A549 treated with ZK216348 at 1 μM for 4 hours (cell line): ENCODE measurements at places on chromosomes 4 and X. TPM values are rescaled to one million over a fixed set of nuclear protein-coding genes. Genes with fewer than 3 reads are reported as not detected.

Gene GPRIN3
- total RNA-seq, result 1.3 to 4.3 TPM (median 3.4 TPM) in 5 replicates

Gene DGKK
- not detected in 5 replicates for total RNA-seq

Gene ODAPH
- 1.6 TPM in 1 of 5 replicates, not detected in the others for total RNA-seq

Gene F8A2
- total RNA-seq, result not detected in 5 replicates

Gene CAMK2D
- total RNA-seq, result 11.0 to 15.8 TPM (median 14.5 TPM) in 5 replicates

Gene PLCXD1
- total RNA-seq, result 19.0 to 34.6 TPM (median 31.3 TPM) in 5 replicates

Gene RHOXF2
- not detected in 5 replicates for total RNA-seq

Gene HMX1
- 0.13 to 0.24 TPM (median 0.16 TPM) in 3 of 5 replicates, not detected in the others for total RNA-seq

Gene FAM9B
- total RNA-seq, result not detected in 5 replicates

Gene BEX3
- 215 to 287 TPM (median 258 TPM) in 5 replicates for total RNA-seq

Gene CPE
- 1.1 to 2.0 TPM (median 1.4 TPM) in 5 replicates for total RNA-seq

Gene SSX1
- total RNA-seq, result not detected in 5 replicates

Gene PABPC4L
- total RNA-seq, result 0.02 to 0.10 TPM (median 0.07 TPM) in 4 of 5 replicates, not detected in the other

Gene LRCH2
- total RNA-seq, result 0.04 TPM in 1 of 5 replicates, not detected in the others

Gene C1QTNF7
- total RNA-seq, result not detected in 5 replicates

Gene NAP1L2
- total RNA-seq, result 0.73 to 1.7 TPM (median 1.0 TPM) in 5 replicates

Gene PABPC1L2B
- total RNA-seq, result not detected in 5 replicates

Gene COL25A1
- total RNA-seq, result not detected in 5 replicates

Gene MGAT4D
- total RNA-seq, result not detected in 5 replicates

Gene TMEM31
- 0.40 TPM in 1 of 5 replicates, not detected in the others for total RNA-seq

Gene TRPC3
- total RNA-seq, result 0.05 to 0.14 TPM (median 0.07 TPM) in 4 of 5 replicates, not detected in the other

Gene COL4A6
- 13.2 to 17.1 TPM (median 15.8 TPM) in 5 replicates for total RNA-seq

Gene TIMM8A
- 26.1 to 29.0 TPM (median 27.4 TPM) in 5 replicates for total RNA-seq

Gene MAGIX
- 1.3 to 3.7 TPM (median 3.6 TPM) in 5 replicates for total RNA-seq

Gene ITIH6
- total RNA-seq, result not detected in 5 replicates

Gene NWD2
- not detected in 5 replicates for total RNA-seq

Gene WNK3
- total RNA-seq, result 0.05 to 0.07 TPM in 2 of 5 replicates, not detected in the others

Gene GSX2
- not detected in 5 replicates for total RNA-seq

Gene F11
- not detected in 5 replicates for total RNA-seq

Gene PABPC1L2A
- total RNA-seq, result not detected in 5 replicates

Gene CXCL5
- 24.7 to 56.4 TPM (median 37.1 TPM) in 5 replicates for total RNA-seq

Gene REELD1
- total RNA-seq, result not detected in 5 replicates

Gene CPZ
- total RNA-seq, result 0.12 to 0.28 TPM (median 0.15 TPM) in 5 replicates

Gene SPANXB1
- 2.2 to 3.1 TPM (median 2.3 TPM) in 5 replicates for total RNA-seq

Gene PRSS12
- 0.26 to 0.62 TPM (median 0.42 TPM) in 5 replicates for total RNA-seq

Gene DTHD1
- not detected in 5 replicates for total RNA-seq

Gene HSFX4
- total RNA-seq, result not detected in 5 replicates

Gene PCYT1B
- total RNA-seq, result not detected in 5 replicates

Gene CXorf49
- not detected in 5 replicates for total RNA-seq

Gene MSANTD1
- total RNA-seq, result 0.12 to 0.23 TPM (median 0.15 TPM) in 3 of 5 replicates, not detected in the others

Gene SYN1
- total RNA-seq, result 0.11 to 0.58 TPM (median 0.19 TPM) in 5 replicates

Gene VBP1
- total RNA-seq, result 33.5 to 80.7 TPM (median 49.8 TPM) in 5 replicates

Gene TMPRSS11D
- total RNA-seq, result not detected in 5 replicates

Gene GPR78
- total RNA-seq, result 0.16 TPM in 1 of 5 replicates, not detected in the others

Gene PAQR3
- 4.4 to 10.2 TPM (median 9.9 TPM) in 5 replicates for total RNA-seq

Gene ETNPPL
- total RNA-seq, result not detected in 5 replicates

Gene KANTR
- total RNA-seq, result 0.85 to 2.2 TPM (median 1.4 TPM) in 5 replicates

Gene AASDH
- total RNA-seq, result 2.8 to 4.0 TPM (median 3.0 TPM) in 5 replicates

Gene TMPRSS11E
- total RNA-seq, result not detected in 5 replicates

Gene TEX28
- total RNA-seq, result not detected in 5 replicates

Gene BEND2
- not detected in 5 replicates for total RNA-seq

Gene GAGE13
- total RNA-seq, result not detected in 5 replicates

Gene NIPAL1
- 0.23 to 1.7 TPM (median 0.52 TPM) in 5 replicates for total RNA-seq

Gene WDFY3
- 6.2 to 12.6 TPM (median 7.2 TPM) in 5 replicates for total RNA-seq

Gene USP26
- total RNA-seq, result not detected in 5 replicates

Gene AFF2
- total RNA-seq, result not detected in 5 replicates

Gene MTMR8
- 0.35 to 2.1 TPM (median 0.63 TPM) in 5 replicates for total RNA-seq

Gene TMPRSS11F
- total RNA-seq, result not detected in 5 replicates
